ENCODE measurements at places on chromosomes 2 and 18.

DNA sequence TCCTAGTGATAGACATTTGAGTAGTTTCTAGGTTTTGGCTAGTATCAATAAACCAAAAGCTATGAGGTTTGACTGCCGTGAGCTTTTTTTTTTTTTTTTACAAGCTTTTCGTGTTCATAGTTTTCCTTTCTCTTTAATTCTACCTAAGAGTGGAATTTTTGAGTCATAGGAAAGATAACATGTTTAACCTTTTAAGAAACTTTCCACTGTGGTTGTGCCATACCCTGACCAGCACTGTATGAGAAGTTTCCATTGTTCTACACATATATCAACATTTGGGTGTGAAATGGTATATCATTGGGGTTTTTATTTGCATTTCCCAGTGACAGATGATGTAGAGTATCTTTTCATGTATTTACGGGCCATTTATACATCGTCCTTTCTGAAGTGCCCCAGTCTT lies 31.7 kb downstream of the UBE2F start:
- DNase-seq = no peak

DNA sequence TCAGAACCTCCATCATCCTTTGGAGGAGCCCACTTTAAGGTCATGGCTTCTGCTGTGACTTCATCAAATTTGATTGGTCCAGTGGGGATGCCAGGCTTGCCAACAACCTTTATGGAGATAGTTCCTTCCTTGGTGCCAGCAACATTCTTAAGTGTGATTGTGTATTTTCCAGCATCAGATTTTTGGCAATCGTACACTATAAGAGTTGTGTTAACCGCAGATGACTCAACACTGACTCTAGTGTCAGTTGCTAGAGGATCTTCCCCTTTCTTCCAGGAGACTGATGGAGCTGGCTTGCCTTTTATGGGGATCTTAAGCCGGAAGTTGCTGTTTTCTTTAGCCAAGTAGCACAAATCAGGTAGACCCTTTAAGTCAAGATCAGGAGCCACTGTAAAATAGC lies 98.7 kb downstream of the PLEKHA3 start:
- DNase-seq = no peak

DNA sequence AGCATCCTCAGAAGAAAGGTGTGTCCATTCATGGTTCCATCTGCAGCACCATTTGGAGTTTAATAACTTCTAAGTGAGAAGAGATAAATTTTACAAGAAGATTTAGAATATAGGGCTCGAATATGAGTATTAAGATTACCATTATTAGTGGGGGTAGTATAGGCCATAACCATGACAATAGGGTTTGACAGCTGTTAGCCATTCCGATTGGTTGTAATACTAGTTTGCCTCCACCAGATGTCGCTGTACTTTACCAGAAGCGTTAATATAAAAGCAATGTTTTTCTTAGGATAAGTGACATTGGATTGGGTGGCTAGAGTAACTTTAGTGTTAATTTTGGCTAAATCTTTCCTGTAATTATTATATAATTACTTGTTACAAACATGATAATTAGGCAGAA lies 107.5 kb upstream of the SRD5A2 start:
- DNase-seq = no peak

DNA sequence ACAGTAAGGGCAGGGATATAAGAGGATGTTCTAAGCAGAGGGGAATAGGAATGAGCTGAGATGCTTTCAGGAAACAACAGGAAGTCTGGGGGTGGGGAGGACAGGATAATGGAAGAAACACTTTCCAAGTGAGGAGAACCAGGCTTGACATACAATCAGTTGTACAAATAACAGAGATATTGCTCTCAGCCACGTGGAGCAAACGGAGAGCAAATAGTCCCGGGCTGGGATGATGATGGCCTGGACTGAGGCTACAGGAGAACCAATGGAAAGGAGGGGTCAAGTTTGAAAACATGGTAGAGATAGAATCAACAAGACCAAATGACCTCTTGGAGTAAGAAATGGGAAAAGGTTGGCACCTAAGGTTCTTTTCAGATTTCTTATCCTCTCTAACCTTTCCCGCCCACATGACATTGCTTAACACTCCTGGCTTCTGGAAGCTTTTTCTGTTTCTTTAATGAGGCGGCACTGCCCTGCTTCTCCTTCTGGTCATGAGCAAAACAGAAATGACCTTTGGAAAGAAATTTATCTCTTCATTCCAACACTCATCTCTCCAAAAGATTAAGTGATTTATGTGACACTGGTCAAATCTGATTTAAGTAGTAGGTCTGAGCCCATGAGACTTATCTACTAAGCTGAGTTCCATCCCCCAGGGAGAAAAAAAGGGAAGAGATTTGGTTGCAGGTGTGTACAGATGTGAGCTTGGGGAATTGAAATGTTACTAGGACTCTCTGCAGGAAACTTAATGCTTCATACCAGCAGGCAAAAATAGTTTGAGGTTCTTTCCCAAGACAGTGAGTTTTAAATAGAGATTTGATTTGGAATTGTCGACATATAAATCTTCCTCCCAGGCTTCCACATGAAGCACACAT lies 442.9 kb upstream of the HNRNPA3 start:
- no peak for DNase-seq

DNA sequence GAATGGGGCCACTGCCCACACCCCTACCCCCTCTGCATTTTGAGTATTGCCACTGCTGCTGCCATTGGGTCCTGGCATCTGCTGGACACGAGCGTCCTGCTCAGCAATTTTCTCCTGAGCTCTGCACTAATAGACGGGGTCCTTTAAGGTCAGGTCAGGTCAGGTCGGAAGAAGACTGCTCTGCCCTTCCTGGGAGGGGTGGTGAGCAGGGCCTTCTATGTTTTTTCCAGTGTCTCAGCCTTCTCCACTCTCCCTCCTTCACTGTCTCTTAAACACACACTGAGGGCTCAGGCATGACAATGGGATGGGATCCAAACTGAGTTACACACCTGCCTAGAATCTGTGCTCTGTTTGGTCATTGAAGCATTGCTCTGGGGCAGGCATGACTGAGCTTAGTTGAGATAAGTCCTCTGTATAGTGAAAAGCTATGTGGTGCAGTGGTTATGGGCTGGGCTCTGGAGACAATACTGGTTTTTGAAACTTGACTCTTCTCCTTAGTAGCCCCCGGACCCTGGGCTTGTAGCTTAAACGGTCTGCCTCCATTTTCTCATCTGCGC lies 10.6 kb downstream of the MYO1B start:
- no peak for DNase-seq

- DNase-seq = no peak
Observed at GRCh38 chr18:13159579-13159978, 59.0 kb upstream of the LDLRAD4 start.

- DNase-seq = no peak
Observed at GRCh38 chr2:136070913-136071312, 47.0 kb downstream of the CXCR4 start.

GRCh38 chr2:238423561-238424312 lies 3.0 kb upstream of the ASB1 start:
- no peak for DNase-seq

DNA sequence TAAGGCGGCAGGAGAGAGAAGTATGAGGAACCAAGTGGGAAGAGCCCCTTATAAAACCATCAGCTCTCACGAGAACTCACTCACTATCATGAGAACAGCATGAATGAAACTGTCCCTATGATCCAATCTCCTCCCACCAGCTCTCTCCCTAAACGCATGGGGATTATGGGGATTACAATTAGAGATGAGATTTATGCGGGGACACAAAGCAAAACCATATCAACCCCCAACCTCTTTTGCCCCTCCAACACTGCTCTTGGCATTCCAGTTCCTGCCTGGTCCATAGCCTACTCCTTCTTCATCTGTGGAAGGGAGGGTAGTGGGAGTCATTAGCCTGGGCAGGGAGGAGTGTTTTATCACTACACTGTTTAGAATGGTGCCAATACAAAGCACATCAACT lies 1.4 kb upstream of the EHD3 start:
- no peak for DNase-seq

- DNase-seq = no peak
Observed at GRCh38 chr2:176187899-176188773, at the start of gene HOXD1. TSS of gene HOXD1 (plus strand) at chr2:176188668. CDS start at chr2:176188802, 134 bp downstream.

DNA sequence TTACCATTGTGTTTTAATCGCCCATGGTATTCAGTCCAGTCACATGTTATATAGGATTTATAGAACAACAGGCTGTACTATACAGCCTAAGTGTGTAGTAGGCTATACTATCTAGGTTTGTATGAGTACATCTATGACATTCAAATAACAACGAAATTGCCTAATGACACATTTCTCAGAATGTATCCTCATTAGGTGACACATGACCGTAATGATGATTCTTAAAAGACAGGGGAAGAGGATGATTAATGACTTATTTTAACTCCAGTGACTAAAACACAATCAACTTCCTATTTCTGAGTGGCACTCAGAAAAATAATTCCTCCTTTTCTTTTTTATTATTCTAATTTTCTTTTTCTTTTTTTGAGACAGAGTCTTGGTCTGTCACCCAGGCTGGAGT lies 63.0 kb upstream of the ACSL3 start:
- DNase-seq = no peak

- no peak for DNase-seq
Observed at GRCh38 chr2:206480161-206480560, 36.8 kb downstream of the ADAM23 start.

DNA sequence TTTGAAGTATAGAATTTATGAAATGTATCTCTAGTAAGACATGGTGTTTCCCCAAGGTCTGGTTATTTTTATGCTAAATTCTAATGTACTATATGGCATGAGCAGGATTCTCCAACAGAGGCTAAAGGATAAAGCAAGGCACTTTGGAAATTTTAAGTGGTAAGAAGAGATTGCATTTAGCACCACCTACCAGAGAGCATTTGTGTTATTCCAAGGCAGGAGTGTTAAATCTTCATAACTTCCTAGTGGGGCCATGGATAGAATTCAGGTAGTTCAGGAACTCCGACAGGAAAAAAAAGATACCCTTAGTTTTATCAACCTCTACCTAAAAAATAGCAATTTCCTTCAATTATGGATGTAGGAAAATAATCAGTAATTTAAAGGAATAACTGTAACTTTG lies 497.4 kb upstream of the CRIM1 start:
- no peak for DNase-seq

DNA sequence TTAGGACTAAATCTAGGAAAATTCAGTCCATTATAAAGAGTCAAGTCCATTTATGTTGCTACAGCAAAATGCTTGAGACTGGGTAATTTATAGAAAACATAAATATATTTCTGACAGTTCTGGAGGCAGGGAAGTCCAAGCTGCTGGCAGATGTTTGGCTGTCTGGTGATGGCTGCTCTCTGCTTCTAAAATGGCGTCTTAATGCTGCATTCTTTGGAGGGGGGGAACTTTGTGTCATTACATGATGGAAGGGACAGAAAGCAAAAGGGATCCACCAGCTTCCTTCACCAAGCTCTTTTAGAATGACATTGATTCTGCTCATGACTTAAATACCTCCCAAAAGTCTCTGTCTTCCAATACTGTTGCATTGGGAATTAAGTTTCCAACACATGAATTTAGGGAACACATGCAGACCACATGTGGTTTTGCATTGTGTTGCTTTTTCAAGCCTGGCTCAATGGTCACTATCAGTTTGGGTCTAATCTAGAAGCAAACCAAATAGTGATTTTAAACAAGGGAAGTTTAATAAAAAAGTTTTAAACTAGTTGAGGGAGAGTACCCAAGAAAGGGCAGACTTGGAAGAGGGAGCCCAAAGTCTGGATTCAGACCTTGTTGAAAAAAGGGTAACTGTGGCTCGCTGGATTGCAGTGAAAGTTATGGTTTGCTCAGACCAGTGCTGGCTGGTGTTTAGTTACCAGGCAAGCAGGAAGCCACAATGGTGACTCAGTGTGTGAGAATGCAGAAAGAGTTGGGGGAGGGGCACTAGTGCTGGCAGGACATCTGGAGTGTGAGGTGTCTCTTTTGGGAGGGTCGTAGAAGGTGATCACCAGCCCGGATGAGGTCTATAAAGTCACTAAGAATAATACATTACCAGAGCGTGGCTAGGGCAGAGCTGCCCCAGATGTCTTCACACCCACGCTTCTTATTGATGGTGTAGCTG lies 30.8 kb downstream of the C18orf54 start:
- no peak for DNase-seq

- DNase-seq = no peak
Observed at GRCh38 chr2:144274131-144274530, 245.8 kb downstream of the ZEB2 start.
